ENCODE measurements at places on chromosomes 16 and 17. TPM values are rescaled to one million over a fixed set of nuclear protein-coding genes. Genes with fewer than 3 reads are reported as not detected.

HSD11B2 gene
- not detected for total RNA-seq

TPSG1 gene
- not detected for total RNA-seq

SRL gene
- total RNA-seq, result 3.2 TPM

FBXL20 gene
- total RNA-seq, result 29.8 TPM

TMC7 gene
- total RNA-seq, result 4.2 TPM

ZNF785 gene
- 8.5 TPM for total RNA-seq

NKD1 gene
- total RNA-seq, result 34.4 TPM

GRB7 gene
- total RNA-seq, result 0.42 TPM

LRRC3C gene
- not detected for total RNA-seq

IL34 gene
- total RNA-seq, result 21.9 TPM

PIPOX gene
- 2.1 TPM for total RNA-seq

ITGAD gene
- 0.45 TPM for total RNA-seq

SLC6A2 gene
- not detected for total RNA-seq

SNX20 gene
- 2.7 TPM for total RNA-seq

ABCC12 gene
- total RNA-seq, result not detected

DNA sequence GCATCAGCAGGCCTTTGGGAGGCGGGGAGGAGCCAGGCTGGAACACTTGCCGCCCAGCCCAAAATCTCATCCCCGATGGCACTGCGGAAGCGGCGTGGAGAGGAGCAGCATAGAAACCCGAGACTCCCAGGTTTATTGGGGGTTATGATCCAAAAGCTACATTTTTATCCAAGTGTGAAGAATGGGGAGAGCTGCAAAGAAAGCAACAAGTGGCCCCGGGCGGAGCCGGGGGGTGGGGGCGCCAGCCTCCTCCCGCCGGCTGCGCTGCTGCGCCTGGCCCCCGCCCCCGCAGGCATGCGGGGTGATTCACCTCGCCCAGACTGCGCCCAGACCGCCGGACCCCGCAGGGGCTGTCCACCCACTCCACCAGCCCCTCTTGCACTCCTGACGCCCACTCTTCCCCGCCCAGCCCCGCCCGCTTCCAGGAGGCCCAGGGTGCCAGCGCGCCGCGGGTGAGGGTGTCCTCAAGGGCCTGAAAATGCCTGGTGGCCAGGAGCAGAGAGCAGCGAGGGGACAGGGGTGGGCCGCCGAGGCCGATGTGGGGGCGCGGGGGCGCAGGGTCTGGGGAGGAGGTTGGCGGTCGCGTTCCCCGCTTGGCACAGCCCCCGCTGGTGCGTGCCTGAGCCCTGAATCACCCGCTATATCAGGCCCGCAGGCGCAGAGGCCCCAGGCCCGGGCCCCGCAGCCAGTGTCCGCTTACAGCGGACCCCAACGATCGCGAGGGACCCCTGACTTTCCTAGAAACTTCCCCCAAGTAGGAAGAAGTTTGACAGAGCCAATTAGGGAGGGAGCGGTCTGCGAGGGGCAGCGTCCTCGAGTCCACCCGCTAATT, 1.3 kb downstream of the CAVIN1 start:
- peak; percentile 74 for DNase-seq

GRCh38 chr17:64614266-64615027, 47.7 kb downstream of the SMURF2 start:
- DNase-seq, result no peak

DNA sequence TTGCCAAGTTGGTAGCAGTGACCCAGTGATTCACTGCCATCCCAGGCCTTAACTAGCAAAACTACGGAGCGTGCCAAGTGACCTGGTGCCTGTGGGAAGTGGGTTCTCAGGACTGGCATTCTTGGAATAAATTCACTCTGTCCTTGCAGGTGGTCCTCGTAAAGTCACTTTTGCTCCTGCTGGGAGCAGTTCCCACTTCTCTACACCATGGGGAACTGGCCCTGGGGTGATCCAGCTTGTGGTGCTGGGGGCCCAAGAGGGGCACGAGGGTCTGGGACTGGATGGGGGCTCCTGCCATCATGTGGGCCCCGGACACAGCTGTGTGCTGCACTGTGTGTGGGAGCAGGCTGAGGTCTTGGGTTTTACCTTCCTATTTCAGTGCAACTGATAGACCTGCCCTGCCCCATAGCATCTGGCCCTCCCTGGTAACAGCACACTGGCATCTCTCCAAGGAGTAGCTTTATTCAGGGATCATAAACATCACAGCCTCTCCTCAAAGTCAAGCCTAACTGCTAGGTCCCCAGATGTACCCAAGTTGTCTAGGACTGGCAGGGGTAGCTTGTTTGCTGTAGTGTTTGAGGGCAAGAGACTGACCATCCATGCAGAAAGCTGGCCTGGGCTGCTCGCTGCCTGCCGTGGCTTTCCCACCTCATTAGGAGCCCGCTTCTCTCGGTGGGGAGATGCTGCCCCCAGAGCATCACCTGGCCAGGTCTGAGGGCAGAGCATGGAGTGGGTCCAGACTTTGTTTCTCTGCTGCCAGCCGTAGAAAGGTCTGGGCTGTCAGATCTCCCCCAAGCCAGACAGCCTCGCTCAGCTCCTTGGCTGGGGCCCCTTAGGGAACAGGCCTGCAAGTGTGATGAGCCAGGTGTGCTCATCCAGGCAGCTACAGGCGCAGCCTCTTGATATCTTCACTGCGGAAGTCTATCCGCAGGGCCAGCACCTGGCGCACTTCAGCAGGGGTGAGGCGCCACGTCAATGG, 26.0 kb downstream of the FCSK start:
- no peak for DNase-seq

- DNase-seq, result no peak
Observed at GRCh38 chr16:16143038-16143763, 80.1 kb downstream of the ABCC6 start.

GRCh38 chr17:10518271-10519037, at the start of gene MYH1:
Gene MYH1 (minus strand): TSS chr17:10518542. CDS start chr17:10516642, 1,900 bp downstream.
- no peak for DNase-seq

DNA sequence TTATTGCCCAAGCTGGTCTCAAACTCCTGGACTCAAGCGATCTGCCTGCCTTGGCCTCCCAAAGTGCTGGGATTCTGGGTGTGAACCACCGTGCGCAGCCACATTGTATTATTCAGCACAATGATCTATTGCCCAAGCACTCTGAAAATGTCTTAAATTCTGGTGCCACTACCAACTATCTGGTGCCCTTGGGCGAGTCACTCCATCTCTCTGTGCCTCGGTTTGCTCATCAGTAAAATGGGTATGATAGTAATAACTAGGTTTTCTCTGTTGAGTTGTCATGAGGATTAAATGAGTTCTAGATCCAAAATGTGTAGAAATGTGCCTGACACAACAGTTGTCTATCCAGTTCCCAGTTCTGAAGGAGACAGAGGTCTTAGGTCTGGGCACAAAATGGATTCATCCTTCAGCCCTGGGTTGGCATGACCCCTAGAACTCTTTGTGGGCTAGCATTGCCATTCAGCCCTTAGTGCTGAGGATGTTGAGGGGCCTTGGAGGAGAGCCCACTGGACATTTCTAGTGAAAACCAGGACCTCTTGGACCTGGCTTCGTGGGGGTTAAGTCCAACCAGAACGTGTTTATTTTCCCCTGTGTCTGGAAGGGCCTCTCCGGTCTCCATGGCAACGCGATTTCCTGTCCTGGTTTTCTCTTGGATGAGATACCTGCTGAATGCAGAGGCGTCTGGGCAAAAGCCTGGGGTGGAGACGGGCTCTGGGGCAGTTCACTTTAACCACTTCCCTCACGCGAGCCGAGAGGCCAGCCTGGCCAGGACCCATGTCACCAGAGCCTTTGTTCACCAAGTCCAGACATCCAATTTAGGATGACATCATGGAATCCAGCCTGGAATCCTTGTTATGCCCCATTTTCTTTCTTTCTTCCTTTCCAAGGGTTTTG, 43.7 kb upstream of the TNRC6A start:
- DNase-seq, result peak; percentile 86

DNA sequence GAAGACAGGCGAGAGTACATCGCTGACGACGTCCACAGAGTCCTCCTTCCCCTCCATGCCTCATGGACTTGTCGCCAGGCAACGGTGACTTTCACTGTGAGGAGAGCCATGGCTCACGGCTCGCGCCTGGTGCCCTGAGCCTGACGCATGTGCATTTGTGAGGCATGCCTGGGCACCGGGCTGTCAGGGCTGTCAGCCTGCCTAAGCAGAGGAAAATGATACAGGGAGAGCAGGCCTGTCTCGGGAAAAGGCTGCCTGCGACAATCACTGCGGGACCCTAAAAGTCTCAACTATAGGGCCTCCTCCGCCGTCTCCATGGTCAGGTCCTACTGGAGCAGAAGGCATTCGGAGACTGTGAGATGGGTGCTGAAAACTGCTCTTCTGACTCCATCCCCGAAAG, 135.5 kb upstream of the WSB1 start:
- no peak for DNase-seq

- no peak for DNase-seq
Observed at GRCh38 chr17:57871155-57871554, 21.3 kb upstream of the MRPS23 start.

DNA sequence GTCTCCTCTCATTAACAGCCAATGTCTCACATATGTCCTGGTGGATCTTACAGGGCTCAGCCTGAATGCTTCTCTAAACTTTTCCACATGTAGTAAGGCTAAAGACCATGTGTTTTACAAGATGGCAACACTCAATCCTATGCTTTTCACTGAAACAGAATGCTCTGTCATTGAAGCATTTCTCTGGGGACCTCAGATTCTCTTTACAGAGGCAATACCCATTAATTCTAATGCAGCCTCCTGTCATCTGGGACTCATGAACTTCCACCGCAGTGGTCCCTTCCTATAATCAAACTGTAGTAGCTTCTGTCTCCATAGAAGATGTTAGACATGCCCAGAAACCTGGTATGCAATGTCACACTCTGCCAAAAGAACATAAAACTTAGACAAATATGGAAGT, 926.6 kb upstream of the RBFOX1 start:
- no peak for DNase-seq

DNA sequence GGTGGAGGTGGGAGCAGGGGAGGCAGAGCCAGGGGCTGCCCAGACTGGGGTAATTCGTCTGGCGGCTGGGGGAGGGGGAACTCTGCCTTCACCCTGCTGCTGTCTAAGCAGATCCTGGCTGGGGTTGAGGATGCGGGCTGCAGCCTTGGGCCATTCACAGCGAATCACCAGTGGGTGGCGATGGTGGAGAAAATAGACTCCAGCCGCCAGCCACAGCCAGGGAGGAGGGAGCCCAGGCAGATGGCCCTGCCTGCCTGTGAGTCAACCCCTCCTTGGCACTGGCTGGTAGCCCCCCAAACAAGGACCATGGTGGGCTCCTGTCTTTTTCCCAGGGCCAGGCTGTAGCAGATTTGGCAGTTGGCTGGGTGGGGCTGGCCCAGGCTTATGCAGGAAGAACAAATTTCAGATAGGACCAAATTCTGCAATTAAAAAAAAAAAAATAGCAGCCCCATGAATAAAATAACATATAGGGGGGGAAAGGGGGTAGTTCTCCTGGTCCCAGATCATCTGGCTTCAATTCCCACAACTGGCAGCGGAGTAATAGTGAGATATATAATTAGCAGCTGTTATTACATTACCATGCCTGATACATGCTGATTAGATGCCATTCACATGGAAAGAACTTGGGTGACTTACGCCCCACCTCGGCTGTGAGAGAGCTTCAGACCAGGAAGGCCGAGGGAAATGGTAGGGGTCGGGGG, 41.5 kb upstream of the CDH5 start:
- DNase-seq, result no peak

GRCh38 chr16:73771196-73772064, 525.2 kb upstream of the PSMD7 start:
- no peak for DNase-seq

DNA sequence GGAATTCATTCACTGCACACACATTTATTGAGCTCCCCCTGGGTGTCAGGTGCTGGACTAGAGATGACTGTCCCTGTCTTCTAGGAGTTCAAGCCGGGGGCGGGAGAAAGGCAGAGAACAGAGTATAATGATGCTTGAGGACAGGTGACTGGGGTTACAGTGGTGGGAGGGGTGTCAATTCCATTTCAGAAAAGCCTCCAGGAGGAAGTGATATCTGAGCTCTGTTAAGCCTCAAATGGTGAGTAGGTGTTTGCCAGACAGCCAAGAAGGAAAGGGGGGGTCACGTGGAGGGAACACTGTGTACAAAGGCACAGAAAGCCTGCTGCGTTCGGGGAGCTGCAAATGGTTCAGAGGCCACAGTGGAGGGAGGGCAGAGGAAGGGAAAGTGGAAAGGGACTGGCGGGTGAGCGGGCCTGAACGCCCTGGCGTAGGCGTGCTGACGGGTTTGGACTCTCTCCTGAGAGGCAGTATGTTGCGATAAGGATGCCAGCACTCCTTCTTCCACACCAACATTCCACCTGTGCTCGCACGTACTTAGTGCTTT, 9.7 kb upstream of the NXPH3 start:
- peak; percentile 62 for DNase-seq

DNA sequence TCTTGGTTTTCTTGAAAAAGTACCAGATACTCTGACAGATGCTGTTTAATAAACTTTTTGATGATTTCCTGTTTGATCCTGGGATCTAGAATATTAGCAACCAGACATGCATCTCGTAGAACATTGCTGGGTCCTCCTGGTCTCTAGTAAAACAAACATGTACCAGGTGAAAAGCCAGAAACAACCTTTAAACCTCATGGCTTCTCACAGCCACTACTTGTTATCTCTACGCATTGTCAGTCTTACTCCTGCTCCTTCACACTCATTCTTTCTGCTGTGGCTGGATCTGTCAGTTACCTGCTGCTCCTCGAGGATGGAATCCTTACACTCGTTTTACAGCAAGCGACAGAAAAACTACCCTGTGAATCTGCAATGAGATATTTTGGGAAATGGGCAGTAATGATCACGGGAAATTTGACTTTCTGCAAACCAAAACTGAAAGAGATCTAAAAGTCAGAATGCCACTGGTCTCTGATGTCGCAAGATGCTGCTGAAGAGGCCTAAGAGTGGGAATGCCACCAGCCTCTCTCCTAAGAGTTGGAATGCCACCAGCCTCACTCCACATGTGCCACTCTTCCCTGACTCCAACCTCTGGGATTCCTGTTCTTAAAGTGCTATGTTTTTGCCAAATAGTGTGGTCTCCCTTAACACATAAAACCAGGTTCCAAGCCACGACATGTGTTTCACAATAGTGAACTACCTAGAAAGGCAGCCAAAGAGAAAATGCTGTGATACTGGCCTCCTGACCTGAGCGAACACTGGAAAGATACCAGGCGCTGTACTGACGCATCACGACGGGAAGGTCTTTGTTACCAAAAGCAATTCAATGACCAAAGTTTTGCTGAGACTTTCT, 86.3 kb downstream of the VPS53 start:
- no peak for DNase-seq

GRCh38 chr17:42684929-42685556, 2.7 kb downstream of the CNTNAP1 start:
- DNase-seq, result no peak

- DNase-seq, result no peak
Observed at GRCh38 chr17:77432742-77433141, 292.0 kb downstream of the SEC14L1 start.

- DNase-seq, result no peak
Observed at GRCh38 chr17:43308999-43309398, 75.2 kb upstream of the RNU2-1 start.

- DNase-seq, result no peak
Observed at GRCh38 chr16:28212532-28212873, 738 bp upstream of the XPO6 start.

- DNase-seq, result no peak
Observed at GRCh38 chr17:38917259-38917658, 8.2 kb upstream of the LASP1NB start.
